ENCODE measurements at places on chromosomes 16 and 17.

DNA sequence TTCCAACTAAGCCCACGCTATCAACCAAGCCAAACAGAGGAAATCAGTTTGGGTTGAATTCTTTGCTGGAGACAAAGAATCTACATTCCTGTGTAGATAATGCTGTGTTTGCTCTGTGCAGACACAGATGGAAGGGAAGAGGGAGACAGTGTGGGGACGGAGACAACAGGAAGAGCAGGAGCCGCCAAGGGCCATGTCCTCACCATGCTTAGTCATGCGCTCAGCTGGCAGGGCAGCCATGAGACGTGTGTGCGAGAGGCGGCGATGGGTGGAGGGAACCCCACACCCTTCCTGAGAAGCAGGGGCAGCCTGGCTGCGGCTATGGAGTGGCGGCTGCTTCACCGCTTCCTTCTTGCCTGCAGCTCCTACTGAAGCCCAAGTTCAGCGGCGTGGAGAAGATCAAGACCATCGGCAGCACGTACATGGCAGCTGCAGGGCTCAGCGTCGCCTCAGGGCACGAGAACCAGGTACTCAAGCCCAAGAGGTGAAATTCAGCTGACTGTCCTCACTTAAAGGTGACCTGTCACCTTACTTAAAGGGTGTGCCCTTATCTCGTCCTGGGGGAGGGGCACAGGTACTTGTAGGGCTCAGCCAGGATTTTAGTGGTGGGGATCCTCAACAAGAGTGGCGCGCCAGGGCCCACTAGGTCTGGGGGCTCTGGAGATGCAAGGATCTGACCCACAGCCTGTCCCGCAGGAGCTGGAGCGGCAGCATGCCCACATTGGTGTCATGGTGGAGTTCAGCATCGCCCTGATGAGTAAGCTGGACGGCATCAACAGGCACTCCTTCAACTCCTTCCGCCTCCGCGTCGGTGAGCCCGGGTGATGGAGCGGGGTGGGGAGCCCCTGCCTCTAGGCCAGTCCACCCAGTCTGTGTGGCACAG lies 47.5 kb downstream of the ADCY7 start:
- DNase-seq = no peak

- DNase-seq = no peak
Observed at GRCh38 chr16:22257440-22257839, 39.8 kb upstream of the POLR3E start.

DNA sequence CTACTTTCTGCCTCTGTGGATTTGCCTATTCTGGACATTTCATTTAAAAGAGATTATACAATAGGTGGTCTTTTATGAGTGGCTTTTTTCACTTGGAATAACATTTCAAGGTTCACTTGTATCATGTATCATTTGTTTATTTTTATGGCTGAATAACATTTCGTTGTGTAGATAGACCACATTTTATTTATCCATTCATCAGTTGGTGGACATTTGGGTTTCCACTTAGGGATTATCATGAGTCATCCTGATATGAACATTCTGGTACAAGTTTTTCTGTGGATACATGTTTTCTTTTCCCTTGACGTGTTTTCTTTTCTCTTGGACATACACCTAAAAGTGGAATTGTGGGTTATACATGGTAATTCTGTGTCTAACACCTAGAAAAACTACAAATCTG lies 25.3 kb downstream of the PRSS54 start:
- DNase-seq = no peak

DNA sequence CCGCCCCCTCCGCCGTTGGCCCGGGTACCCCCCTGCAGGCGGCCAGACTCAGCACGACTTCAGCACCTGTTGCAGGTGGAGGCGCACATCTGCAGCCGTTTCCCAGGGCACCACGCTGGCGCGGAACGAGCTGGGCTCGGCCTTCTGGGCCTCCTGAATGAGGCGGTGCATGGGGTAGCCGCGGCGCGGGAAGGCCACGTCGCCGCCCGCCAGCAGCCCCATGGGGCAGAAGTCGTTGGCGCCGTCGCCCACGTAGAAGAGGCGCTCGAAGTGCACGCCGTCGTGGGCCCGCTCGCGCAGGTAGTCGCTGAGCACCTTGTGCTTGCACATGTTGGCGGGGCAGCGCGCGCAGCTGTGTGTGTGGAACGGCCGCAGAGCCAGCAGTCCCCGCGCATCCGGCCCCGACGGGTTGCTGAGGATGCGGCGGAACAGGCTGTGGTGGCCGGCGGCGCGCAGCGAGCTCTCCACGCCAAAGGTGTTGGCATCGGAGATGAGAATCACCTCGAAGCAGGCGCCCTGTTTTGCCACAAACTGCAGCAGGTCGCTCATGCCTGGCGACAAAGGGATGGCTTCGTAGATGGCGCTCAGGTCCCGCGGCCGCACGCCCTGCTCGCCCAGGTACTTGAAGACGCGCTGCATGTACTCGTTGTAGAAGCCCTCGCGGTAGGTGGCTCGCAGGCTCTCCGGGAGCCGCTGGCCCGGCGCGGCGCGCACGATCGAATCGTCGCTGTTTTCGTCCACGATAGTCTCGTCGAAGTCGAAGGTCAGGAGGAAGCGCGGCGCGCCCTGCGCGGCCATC lies 6.2 kb downstream of the PHOSPHO1 start:
- DNase-seq = peak; percentile 9

DNA sequence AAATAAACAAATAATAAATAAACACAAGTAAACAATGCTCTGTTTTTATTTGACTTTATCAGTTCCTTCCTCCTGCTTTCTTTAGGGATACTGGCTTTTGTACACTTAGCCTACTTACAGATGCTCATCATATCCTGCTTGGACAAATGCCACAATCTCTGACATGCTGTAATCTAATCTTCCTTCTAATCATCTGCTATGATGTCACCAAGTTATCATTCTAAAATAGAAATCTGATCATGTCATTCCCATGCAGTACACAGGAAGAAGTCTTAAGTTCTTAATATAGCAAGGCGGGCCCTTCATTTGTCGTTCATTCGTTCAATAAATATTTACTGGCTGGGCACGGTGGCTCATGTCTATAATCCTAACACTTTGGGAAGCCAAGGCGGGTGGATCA lies 9.1 kb upstream of the UBB start:
- no peak for DNase-seq

DNA sequence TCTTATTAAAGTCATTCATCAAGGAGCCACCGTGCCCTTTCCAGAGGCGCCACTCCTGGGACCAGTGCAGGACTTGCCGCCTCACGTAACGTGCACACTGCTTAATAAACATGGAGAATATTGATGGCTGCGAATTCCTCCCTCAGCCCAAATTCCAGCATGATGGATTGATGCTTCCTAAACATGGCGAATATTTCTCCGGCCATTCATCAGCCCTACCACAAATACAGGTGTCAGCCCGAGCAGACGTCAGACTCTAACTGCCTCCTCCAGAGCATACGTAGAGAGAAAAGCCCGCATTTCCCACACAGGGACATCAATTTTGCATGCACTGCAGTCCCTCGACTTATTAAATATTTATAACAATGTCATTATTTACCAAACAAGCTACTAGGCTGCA lies 97.0 kb downstream of the USP31 start:
- DNase-seq = no peak

DNA sequence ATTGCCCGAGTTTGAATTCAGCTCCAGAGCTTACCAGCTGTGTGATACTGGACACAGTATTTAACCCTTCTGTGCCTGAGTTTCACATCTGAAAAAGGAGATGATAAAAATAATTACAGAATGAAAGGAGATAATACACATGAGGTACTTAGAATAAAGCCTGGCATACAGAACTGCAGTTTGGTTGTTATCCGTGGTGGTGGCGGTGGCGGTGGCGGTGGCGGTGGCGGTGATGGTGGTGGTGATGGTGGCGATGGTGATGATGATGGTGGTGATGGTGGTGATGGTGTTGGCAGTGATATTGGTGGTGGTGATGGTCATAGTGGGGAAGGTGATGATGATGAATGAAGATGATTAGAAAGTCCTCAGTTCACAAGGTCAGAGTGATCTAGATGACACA lies 57.2 kb downstream of the ABCC1 start:
- DNase-seq = no peak

DNA sequence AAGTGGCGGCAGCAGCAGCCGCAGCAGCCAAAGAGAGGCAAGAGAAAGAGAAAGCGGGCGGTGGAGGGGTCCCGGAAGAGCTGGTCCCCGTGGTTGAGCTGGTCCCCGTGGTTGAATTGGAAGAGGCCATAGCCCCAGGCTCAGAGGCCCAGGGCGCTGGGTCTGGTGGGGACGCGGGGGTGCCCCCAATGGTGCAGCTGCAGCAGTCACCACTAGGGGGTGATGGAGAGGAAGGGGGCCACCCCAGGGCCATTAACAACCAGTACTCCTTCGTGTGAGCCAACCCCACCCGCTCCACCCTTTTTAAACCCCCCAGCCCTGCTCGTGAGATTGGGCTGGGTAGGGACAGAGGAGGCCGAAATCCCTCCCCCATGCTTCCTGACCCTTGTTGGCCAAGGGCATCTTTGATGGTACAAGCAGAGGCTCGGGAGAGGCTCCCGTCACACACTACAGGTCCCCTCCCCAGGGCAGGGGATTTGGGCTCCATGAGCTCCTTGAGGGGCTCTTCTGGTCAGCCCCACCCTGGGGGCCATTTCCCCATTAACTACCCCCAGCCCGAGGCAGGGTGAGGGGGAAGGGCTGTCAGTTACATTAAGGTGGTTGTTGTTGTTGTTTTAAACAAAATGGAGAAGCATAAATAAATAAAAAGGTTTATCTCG lies 4.6 kb upstream of the ATP2A1 start:
- no peak for DNase-seq

- DNase-seq = no peak
Observed at GRCh38 chr17:73533781-73534180, 110.5 kb downstream of the SDK2 start.

DNA sequence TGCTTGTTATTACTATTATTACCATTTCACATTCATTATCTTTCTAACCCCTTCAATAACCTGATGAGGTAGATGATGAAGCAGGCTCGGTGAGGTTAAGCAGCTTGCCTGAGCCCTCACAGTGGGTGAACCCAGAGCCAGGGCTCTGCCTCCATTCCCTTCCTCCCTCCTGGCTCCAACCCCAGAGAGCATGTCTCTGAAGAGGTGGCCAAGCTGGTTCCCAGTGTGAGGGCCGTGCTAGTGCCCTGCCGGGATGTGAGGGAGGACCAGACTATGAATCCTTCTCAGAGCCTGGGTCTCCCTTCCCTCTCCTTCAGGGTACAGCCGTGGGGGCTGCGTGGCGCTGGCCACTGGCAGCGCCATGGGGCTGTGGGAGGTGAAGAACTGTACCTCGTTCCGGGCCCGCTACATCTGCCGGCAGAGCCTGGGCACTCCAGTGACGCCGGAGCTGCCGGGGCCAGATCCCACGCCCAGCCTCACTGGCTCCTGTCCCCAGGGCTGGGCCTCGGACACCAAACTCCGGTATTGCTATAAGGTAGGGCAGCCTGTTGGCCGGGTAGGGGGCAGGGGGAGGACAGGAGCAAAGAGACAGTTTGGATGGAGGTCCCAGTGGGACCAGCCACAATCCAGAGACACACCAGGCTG lies 49.6 kb downstream of the MRC2 start:
- no peak for DNase-seq

DNA sequence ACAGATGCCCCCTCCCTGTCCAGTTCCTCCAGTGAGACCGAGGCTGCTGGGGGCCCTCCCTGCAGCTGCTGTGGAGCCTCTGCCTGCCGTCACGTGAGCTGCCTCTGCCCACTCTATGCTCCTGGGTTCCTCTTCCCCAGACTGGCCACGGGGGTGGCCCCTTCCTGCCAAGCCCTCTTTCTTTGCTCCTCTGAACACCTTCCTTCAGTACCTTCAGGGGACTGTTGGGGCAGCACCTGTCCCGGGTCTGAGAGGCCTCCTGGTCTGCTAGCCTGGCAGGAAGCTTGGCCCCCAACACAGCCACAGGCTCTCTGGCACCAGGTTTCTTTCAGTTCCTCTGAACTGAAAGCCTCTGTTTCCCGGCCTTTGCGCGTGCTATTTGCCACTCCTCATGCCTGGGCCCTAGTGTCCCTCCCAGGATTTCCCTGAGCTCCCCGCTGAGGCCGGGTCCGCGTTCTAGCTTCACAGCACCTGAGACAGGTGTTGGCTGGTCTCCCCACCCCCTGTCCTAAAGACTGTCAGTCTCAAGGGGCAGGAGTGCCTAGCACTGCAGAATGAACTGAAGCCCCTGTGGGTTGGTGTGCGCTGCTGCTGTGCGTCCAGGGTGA lies 6.6 kb upstream of the ATP6V0C start:
- no peak for DNase-seq

DNA sequence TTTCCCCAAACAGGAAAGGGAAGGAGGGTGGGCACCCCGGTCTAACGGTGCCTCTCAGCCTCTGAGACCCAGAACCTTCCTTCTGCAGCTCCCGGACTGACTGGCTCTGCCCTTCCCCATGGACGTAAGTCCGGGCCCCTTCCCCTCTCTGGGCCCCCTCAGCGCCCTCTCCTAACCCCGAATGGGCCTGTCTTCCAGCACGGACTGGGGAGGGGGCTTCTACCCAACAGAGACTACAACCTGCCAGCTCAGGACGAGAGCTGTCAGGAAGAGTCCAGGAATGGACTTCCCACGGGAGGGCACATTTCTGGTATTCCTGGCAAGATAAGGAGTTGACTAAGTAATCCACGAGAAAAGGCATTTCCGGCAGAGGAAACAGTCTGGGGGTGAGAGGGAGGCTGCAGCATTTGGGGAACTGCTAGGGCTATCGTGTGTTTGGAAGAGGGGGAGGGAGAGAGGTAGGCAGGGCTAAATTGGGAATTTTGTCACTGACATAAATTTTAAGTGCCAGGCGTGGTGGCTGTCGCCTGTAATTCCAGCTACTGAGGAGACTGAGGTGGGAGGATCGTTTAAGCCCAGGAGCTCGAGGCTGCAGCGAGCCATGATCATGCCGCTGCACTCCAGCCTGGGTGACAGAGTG lies 12.1 kb upstream of the ALDOA start:
- no peak for DNase-seq

DNA sequence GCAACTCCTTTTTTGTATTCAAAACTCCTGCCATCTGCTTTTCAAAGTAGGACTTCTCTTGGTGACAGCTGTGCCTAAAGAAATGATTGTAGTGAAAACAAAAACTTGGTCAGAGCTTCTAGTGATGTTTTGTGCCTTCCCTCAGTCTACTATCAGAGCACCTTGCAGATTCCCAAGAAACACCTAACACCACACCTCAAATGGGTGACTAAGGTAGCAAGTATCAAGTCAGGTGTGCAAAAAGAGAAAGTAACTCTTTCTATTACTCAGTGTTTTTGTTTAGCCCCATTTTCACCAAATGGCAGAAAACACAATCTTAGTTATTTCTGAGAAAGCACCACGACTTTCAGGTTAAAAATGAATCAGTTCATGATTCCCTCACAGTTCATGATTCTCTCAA lies 2.0 kb upstream of the PMFBP1 start:
- no peak for DNase-seq

DNA sequence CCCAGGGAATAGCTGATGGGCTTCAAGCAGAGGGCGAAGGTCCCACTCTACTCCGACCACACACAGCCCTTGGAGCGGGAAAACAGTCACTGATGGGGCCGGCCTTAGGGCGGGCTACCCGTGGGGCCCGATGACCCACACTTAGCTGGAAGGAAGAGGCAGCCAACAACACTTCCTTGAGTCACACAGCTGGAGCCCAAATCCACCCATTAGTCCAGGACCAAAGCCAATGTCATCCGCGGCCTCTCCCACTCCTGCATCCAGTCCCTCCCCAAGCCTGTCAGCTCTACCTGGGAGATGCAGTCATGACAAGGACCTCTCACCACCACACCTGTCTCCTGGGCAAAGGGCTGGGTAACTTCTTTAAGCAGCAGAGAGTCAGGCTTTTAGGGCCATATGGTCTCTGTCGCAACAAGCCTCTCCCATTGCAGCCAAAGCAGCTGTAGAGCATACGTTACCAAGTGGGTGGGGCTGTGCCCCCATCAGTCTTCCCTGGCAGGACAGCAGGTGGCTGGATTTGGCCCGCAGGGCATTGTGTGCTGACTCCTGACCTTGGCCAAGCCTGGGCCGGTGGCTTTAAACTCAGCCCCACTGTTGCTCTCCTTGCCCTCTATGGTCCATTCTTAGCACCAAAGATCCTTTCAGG lies 110.7 kb downstream of the SOCS1 start:
- no peak for DNase-seq
